T-cell (primary cell): ENCODE measurements at places on chromosomes 7 and 10.

GRCh38 chr10:6164271-6165095 lies 38.2 kb upstream of the PFKFB3 start:
- no peak for DNase-seq

GRCh38 chr10:32327364-32327691 lies 19.6 kb downstream of the EPC1 start:
- DNase-seq, result no peak

- DNase-seq, result no peak
Observed at GRCh38 chr7:35553519-35553918, 141.4 kb downstream of the HERPUD2 start.

GRCh38 chr7:6480323-6480660 lies 32.5 kb upstream of the DAGLB start:
- no peak for DNase-seq

DNA sequence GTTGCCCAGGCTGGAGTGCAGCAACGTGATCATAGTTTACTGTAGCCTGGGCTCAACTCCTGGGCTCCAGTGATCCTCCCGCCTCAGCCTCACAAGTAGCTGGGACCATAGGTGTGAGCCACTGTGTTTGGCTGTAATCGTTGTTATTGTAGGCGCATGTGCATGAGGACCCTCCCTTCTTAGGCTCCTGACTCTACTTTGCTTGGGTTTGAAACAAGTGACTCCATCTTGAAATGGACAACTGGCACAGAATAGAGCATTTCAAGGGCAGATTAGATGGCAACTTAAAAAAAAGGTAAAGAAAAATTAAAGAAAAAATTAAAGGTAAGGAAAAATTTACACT lies 15.4 kb upstream of the GIMAP8 start:
- no peak for DNase-seq

DNA sequence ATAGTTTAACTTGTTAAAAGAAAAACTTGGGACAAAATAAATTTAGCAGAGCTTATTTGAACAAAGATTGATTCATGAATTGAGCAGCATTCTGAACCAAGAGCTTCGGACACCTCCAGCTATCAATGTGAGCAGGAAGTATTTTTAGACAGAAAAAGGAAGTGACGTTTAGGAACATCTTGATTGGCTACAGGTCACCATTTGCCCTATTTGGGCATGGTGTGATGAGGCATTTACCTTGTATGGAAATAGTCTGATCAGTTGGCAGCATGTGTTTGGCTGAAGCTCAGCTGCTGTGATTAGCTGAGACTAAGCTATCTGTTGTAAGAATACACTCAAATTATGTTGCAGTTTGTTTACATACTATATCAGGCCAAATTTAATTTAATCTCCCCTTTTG lies 185.1 kb downstream of the ATRNL1 start:
- no peak for DNase-seq

DNA sequence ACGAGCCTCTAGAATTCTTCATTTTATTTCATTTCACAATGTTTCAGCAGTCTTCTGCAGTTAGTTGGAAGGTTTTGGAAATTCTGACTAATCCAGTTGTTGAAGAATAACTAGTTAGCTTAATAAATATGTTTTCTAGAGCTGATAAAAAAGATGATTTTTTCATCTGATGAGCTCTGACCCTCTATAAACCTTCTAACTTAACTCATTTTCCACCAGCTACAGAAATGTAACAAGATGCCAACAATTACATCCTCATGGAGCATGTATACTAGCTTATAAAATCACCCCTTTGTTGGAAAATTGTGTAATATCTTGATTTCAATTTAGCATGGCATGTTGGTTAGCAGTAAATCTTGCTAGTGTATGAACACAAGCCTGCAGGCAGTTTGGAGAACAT lies 33.1 kb downstream of the KAT6B start:
- DNase-seq, result no peak

DNA sequence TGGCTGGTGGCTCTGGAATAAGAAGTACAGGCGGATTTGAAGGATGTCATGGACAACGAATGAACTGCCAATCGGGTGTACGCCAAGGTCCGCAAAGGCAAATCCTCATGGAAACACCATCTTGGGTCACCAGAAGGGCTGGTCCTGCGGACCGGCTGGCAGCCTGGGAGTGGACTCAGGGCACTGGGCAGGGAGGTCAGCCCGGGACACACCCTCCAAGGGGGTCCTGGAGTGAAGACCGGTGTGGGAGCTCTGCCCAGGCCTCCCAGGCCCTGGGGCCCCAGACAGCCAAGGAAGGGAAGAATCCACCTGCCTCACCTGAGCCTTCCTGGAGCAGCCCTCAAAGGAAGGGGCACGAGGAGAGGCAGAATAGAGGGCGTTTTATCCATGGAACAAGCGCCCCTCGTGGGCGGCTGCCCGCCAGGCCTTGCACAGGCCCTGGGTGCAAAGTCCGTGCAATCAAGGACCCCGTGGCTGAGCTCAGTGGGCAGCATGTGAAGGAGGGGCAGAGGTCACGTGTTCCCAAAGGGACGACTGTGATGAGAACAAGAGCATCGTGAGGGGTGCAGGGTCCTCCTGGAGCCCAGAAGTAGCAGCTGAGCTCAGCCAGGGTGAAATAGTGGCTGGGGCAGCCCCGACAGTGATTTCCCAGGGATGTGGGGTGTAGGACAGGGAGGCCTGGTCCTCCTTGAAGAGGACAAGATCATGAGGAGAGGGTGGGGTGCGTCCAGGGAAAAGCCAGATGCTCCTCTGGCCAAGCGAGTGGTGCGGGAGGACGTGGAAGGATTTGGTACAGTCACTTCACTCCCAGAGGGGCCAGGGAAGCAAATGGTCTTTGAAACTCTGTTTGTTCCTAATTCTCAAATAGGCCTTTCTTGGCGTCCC lies 105.2 kb downstream of the TCERG1L start:
- no peak for DNase-seq

DNA sequence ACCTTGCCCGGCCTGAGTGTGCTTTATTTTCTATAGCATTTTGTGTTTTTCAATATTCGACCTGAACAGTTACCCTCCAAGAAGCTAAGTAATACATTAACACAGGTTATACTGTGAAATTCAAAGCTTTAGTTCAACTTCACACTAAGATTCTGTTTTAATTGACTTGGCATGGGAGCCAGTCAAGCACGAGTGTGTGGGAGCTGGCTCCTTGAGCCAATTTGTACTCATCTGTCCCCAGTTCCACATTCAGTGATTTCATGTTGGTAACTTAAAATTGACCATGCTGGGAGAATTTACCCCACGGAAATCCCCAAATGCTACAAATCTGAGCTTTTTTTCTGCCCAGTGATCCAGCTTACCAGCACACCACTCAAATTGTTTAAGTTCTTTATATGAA lies 20.3 kb downstream of the TSPAN12 start:
- no peak for DNase-seq

- no peak for DNase-seq
Observed at GRCh38 chr7:83178796-83179195, 16.1 kb upstream of the PCLO start.

DNA sequence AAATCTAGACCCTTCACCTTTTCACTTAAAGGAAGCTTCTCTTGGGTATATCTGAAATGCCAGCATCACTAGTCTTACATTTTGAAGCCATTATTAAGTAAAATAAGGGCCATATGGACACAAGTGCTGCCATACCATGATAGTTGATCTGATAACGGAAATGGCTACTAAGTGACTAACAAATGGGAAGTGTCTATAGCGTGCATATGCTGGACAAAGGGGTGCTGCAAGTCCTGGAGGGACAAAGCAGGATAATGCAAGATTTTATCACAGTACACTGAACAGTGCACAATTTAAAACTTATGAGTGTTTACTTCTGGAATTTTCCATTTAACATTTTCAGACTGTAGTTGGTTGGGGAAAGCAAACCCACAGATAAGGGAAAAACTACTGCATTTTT lies 117.9 kb downstream of the ELMO1 start:
- no peak for DNase-seq

DNA sequence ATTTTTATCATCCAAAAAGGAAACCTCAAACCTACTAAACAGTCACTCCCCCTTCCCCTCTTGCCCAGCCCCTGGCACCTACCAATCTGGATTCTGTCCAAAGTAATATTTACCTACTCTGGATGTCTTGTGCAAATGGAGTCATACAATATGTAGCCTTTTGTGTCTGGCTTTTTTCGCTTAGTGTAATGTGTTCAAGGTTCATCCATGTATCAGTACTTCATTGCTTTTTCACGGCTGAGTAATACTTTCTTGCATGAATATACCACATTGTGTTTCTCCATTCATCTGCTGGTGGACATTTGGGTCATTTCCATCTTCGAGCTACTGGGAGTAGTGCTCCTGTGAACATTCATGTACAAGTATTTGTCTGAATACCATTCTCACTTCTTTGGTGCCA lies 113.6 kb downstream of the EEPD1 start:
- DNase-seq, result no peak

DNA sequence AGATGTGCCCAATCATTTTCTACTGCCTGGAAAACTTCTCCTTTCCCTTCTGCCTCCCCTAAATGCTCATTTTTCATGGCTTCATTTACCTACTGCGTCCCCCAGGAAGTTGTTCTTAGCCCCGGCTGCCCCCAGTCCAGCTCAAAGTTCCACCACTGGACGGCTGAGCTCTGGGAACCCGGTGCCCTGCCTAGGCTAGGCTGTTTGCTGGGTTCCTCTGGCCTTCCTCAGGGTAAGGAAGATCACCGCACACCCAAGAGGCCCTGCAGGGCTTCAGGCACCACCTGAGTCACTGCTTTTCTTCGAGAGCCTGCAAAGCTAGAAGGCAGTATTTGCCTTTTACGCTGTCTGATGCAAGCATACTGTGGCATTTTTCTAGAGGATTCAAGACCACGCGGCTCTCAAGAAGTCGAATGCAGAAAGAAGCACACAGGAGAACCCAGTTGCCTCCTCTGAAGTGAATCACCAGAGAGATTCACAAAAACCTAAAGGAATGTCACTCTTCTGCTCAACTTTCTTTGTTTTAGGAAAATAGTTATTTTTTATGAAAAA lies 46.7 kb upstream of the ZMIZ1 start:
- no peak for DNase-seq

DNA sequence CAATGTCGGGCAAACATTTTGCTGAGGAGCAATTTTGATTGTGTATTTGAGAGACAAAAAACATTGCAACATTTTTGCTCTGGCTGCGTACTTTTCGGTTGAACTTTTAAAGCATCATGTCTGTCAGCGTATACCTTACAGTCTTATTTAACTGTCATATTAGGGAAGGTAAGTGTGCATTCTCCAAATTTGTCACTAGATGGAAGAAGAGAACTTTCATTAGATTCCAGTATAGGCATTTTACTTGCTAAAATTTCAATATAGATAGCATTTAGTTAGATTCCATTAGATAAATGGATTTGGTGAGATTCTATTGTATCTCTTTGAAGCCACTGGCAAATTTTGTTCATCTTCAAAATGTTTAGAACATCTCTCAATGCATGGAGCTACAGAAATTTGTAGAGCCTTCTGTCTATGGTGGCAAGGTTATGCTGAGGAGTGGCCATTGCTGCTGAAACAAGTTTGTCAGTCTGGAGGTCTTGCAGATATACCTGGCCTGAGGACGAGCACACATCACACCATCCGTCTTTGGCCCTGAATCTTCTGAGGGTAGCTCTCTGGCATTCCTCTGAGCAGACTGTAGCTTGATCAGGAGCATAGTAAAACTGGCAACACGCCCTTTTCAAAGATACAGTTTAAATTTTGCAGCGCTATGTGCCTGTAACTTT lies 437.5 kb upstream of the MBL2 start:
- no peak for DNase-seq

- no peak for DNase-seq
Observed at GRCh38 chr10:107423903-107424302, 259.4 kb upstream of the SORCS1 start.

- no peak for DNase-seq
Observed at GRCh38 chr10:90805206-90805605, 52.6 kb downstream of the HTR7 start.

GRCh38 chr10:95832216-95833041 lies 75.3 kb upstream of the CC2D2B start:
- peak; percentile 29 for DNase-seq

DNA sequence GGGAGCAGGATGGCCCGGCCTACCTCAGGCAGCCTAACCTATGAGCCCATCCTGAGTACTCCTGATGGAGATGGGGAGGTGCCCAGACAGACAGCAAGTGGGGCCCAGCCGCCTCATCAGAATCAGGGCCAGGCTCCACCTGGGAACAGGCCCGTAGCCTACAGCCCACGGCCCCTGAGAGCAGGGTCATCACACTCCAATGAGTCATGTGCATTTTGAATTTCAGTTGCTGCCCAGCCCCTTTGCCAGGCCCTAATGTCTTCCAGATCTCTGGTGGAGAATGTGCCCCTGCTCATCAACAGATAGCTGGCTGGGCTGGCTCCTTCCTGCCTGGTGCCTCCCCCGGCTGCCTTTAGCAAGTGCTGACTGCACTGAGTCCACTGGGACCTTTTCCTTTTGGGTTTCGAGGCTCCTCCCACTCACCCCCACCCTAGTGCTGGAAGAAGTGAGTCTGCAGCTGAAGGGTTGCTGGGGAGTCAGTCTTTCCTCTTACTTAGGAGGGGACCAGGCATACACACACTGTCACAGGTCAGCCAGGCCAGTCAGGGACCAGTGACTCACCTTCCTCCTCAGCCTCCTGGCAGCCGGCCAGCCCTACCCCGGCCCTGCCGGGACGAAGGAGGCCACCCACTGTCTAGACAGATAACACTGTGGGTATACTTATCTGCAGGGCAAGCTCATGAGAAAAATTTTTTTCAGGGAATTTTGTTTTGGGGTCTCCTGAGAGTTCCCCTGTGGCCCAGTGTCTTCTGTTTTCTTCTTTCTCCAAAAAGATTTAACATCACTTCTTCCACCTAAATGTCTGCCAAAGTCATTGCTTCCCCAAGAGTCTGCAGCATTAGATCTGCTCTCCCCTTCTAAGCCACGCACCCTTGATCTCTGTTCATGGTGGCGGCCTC lies 9.1 kb upstream of the ASIC3 start:
- DNase-seq, result no peak

- DNase-seq, result no peak
Observed at GRCh38 chr7:71229148-71229547, 97.2 kb downstream of the GALNT17 start.

DNA sequence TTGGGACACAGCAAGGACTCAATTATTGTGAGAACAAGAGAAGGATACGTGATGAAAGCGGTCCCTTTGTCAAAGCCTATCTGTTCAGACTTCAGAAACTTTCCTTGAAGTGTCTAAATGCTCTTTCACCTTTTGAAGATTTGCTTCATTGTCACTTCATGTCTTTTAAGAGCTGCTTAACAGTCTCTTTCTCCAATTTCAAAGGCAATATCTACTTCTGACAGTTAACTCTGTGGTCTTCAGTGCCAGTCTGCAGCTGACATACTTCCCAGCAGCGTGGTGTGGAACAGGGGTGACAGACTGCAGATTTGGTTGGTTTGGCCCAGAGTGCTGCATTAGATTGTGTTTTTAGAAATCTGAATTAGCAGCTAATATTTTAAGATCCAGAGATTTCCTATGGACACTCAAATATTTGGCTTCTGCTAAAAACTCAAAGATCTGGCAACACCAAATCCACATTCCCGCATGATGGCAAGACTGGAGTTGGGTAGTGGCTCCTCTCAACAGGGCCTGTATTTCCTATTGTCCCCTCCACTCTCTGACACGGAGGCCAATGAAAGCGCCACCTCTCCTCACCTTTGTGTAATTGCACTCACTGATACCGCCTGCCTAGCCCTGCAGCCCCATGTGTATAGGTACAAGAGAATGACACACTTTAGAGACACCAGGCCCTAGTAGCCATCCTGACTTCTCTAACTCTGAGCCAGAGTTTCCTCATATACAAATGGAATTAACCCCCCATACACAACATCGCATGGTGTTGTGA lies 11.5 kb downstream of the SCRN1 start:
- DNase-seq, result no peak

GRCh38 chr7:33183504-33183903 lies 54.1 kb downstream of the BBS9 start:
- DNase-seq, result no peak
